MG63 (cell line): ENCODE measurements at places on chromosomes 3 and 15.
A peak's percentile ranks its signal among the peaks of the same experiment; 100 is the strongest.

- peak; percentile 78 for DNase-seq
These were observed 222.5 kb downstream of the NR2F2 start for GRCh38 chr15:96553006-96553405.

DNA sequence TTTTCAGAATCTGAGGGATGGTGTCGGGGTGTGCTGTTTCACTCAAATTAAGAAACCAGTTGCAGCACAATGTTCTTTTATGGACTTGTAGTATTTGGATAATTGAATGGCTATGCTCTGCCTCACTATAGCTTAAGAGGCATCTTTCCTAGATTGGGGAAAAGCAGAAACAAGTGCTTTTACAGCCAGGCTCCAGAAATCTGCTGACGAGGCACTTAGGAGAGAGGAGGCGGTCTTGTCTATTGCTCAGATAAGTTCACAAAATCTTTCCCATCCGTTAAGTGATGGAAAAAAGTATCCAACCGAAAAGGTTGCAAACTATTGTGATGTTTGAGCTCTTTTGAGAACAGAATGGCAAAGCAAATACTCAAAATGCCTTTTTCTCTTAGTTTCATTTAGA, 336.1 kb upstream of the RARB start:
- no peak for DNase-seq

GRCh38 chr3:117756563-117756962, 1047.0 kb downstream of the TUSC7 start:
- DNase-seq = peak; percentile 55

- no peak for DNase-seq
These were observed 208.7 kb upstream of the LRIG1 start for GRCh38 chr3:66709532-66709931.

- no peak for DNase-seq
These were observed 339.1 kb downstream of the NTRK3 start for GRCh38 chr15:87917480-87917879.

DNA sequence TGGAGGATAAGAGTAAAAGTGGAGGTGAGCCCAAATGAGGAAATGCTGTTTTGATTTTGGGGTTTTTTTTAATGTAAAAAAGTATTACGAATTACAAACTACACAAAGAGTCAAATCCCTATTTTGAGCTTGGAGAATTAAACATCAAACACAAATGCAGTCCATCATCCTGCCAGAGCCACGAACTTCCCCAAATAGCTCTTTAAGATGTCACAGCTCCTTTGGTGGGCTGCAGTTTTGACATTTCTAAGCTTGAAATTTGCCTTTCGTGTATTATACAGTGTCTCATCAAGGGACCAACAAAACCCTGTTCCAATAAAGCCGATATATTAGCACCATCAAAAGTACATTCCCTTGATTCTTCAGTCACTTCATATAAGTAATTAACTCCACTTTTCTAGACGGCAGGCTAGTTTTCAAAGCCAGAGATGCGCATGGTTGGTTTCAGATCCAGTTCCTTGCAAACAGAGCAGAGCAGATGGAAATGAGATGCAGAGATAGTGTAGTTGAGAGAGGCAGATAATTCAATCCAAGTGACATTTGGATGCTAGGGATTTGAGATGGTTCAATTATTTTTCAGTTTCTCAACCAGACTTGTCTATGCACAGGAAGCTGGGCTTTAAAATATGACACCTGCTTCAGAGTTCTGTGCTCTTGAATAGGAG, 580.9 kb downstream of the EDEM1 start:
- no peak for DNase-seq

- no peak for DNase-seq
These were observed 24.5 kb upstream of the MFSD1 start for GRCh38 chr3:158777161-158777873.

DNA sequence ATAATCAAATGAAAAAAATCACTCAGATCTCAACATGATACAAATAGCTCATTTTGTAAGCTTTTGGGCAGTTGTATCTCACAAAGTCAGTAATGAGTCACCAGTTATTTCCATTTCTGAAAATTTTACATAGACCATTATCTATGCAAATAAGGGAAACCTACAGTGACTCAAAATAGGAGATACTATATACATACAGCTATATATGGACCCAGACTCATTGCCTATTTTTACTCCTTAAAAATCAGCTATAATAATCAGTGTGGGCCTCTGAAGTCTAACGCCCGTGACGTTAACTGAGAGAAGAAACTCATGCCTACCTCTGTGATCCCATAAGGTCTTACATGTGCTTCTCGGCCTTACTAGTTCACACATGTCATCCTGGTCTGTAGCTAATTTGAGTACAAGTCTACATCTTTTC, 31.6 kb downstream of the LRIG1 start:
- no peak for DNase-seq

DNA sequence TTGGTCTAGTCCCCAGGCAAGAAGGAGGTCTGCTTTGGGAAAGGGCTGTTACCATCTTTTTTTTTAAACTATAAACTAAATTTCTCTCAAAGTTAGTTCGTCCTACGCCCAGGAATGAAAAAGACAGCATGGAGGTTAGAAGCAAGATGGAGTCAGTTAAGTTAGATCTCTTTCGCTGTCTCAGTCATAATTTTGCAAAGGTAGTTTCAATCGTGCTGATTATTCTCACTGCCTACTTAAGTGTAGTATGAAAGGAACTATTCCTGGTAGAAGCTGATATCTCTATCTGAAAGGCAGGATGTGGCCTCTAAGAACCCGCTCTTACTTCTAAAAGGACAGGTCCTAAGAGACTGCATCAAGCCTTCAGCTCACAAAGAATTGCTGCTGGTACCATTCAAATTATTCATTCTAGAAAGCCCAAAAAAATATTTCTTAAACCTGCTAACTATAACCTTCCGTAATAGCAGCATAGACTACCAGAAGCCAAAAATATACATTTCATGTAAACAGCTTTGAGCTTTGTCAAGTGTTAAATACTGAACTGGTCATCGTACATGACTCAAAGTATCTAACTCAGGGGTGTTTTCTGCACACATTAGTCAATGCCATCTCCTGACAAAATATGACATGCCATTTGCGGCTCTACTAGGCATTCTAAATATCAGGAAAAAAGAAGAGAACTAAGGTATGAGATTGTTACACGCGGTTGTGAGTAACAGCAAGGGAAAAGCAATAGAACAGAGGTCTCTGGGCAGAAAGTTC, 96.0 kb upstream of the CCDC80 start:
- no peak for DNase-seq

DNA sequence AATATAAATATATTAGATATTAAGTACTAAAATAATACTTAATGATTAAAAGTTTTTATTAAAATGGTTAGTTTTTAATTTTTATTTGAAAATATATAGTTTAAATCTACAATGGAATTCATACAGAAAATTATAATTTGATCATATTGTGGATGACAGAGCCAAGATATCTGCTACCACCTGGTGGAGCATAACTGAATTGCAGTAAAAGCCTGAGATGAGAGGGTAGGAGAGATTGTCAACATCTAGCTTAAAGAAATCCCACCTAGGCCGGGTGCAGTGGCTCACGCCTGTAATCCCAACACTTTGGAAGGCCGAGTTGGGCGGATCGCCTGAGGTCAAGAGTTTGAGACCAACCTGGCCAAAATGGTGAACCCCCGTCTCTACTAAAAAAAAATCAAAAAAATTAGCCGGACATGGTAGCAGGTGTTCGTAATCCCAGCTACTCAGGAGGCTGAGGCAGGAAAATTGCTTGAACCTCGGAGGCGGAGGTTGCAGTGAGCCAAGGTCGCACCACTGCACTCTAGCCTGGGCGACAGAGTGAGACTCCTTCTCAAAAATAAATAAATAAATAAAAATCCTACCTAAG, 25.1 kb upstream of the CSTA start:
- DNase-seq = no peak

DNA sequence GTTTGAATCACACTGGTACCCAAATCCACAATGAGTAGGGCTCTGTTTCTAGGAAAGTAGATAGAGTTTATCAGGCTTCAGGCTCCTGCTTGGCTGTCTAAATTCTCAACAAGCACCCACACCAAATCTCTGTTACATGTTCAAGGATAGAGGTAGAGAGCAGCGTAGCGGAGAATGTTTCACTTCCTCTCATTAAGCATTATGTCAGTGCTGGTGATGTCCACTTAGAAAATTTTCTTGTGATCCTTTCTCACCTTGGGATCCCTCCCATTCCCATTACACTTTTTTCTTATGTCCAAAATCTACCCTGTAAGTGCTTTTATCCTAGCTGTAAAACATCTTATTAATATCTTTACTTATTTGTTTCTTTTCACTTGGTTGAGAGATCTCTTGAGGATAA, 34.7 kb upstream of the GCSAM start:
- no peak for DNase-seq

GRCh38 chr3:48951764-48952163, 33.1 kb downstream of the ARIH2 start:
- DNase-seq = no peak

DNA sequence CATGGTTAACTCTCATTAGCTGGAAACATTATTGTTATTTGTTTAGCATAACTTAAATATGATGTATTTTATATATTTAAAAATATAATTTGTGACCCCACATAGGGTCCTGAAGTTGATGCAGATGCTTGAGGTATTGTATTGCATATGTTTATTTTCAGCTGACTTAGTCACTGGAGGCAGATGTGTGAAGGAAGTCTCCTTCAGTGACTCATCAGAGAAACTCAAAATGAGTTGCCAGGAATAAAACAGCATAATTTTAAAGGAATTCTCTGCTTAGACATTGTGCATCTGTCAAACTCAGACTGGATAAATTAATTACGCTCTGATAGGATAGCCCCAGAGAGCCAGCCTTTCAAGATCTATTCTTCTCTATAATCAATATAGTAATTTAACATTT, 7.9 kb upstream of the OR4F6 start:
- no peak for DNase-seq

- DNase-seq = no peak
These were observed 372.3 kb upstream of the TGFBR2 start for GRCh38 chr3:30233913-30234646.

DNA sequence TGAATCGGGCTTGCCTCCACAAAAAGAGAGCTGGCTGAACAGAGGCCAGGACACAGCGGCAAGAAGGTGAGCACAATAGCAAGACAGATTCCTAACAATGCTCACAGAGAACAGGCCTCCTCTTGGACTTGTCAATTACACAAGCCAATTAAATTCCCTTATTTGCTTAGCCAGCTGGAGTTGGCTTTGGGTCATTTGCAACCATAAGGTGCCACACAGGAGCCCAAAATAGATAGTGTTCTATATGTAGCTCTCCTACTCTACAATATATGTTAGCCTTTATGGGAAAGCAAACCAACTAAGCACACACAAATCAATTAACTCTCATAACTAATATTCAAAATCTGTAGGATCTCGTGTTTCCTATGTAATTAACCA, 335.6 kb downstream of the FOXP1 start:
- DNase-seq = no peak

GRCh38 chr15:94021621-94022320, 209.6 kb upstream of the MCTP2 start:
- DNase-seq = no peak

DNA sequence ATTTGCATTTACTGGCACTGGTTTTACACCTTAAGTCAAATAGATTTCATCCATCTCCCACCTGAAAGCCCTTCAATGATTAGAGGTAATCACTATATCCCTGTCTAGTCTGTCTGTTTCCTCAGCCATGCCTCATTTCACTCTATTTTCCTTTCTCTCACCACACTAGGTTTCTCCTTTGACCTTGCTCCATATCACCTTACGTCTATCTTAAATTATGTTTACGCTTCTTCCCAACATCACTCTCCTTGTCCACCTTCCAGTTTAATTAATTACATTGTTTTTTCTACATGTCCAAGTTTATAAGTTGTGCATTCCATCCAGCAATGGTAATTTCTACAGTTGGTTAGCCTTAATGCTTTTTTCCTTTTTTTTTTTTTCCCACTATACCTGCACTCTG, 396.7 kb upstream of the PDZRN3 start:
- no peak for DNase-seq

GRCh38 chr3:143362115-143362991, 242.8 kb downstream of the CHST2 start:
- DNase-seq = no peak

DNA sequence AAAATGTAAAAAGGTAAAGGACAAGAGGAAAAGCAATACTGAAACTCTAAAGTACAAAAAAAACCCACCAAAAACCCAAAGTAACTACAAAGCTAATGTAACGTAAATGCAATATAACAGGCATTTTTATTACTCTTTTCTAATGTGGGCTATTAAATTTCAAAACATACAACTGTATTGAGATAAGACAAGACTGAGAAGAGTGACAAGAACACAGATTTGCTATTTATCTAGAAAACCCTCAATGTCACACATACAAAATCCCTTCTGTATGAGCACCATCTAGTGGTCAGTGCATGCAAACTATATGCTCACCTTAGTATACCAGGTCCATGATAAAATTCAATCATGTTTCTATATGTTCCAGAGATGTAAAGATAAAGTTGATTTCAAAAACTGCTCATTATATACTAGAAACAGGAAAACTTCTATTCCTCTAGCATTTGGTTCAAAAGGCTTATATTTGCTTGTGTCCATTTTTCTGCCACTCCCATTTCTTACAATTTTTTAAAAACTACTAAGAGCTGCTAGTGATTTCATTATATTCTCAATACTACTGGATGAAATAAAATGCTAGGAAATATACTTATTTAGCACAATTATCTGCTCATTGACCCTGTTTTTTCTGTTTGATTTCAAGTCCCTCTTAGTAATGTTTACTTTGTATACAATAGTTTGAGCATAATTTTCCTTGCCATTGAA, 111.4 kb downstream of the DLG1 start:
- no peak for DNase-seq

DNA sequence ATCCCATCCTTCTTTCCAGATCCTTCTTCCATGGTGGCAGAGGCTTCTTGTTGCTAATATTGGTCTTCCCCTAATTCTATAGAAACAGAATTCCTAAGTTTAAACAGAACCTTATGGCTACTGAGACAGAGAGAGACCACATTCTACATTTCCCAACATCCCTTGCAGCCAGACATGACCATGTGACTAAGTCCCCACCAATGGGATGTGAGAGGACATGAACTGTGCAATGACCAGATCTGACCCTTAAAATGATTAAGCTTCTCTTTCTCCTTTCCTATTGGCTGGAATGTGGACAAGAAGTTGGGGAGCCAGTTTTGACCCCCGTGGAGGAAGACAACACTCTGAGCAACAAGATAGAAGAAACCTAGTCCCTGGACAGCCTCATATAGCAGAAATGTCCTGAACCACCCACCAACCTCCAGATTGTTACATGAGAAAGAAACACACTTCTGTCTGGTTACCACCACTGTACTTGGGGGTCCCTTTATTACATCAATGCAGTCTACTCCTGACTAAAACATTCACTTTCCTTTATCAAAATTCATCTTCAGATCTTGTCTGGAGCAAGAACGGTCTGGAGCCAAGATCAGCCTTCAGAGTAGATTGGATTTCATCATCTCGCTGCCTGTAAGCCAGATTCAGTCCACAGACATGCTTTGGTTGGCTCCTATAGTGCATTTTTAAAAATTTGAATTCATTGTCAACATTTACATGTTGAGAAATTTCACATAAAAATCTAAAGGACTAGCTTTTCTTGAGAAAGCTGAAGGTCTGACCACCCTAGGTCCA, 183.9 kb downstream of the SHQ1 start:
- DNase-seq = no peak
